ENCODE measurements at places on chromosomes 6 and 20.

DNA sequence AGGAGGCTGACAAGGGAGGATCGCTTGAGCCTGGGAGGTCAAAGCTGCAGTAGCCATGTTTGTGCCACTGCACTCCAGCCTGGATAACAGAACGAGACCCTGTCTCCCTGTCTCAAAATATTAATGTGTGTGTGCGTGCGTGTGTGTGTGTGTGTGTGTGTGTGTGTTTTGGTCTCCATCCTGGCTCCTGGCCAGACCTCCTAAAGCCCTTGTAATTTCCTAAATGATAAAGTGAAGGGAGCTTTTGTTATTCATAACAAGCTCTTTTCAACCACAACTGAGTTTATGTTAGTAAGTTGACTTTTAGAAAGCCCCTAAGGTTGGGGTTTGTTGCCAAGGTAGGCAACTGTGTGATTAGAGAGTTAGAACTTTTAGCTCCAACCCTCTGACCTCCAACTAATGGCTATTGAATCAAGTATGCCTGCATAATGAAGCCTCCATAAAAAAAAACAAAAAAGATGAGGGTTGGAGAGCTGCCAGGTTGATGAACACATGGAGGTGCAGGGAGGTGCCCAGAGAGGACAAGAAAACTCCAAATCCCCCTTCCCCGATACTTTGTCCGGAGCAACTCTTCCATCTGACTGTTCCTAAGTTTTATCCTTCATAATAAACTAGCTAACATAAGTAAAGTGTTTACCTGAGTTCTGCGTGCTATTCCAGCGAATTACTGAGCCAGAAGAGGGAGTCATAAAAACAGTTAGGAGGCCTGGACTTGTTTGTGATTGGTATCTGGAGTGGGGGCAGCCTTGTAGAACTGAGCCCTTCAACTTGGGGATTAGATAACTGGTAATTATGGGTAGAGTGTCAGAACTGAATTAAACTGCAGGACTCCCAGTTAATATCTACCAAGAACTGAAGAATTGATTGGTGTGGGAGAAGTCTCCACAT lies 5.3 kb upstream of the AIF1 start:
- DNase-seq, result no peak

GRCh38 chr6:35522660-35523658 lies 10.3 kb upstream of the TULP1 start:
- peak; percentile 71 for DNase-seq

- no peak for DNase-seq
These were observed 2.8 kb downstream of the UQCC2 start for GRCh38 chr6:33708516-33709204.

DNA sequence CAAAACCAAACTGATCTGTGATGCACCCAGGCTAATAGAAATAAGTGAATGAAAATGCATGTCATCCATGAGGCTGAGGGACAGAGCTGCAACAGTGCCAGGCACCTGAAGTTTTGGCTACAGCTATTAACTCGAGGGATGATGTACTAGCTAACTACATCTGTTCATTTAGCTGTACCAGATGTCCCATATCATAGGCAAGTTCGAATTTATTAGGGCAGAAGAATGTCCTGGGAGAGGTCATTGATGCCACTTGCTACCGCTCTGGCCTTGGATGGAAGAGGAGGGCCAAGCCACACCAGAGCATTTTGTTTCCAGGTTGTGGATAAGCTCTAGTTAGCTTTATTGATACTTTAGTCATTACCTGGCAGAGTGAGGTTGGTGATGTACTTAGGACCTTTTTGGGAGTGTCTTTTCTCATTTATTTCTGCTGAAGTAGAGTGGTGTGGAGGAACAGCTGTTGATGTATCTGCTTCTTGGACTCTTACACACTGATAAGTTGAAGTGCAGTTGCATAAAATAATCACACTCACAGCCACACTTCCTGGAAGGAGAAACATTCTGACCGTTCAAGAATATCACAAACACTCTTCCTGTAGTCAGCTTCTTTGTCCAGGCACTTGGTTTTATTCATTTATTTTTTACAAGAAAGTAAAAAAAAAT lies 8.2 kb downstream of the ZFAND3 start:
- DNase-seq, result no peak

- no peak for DNase-seq
These were observed 4.9 kb upstream of the ZFP57 start for GRCh38 chr6:29685718-29686326.

DNA sequence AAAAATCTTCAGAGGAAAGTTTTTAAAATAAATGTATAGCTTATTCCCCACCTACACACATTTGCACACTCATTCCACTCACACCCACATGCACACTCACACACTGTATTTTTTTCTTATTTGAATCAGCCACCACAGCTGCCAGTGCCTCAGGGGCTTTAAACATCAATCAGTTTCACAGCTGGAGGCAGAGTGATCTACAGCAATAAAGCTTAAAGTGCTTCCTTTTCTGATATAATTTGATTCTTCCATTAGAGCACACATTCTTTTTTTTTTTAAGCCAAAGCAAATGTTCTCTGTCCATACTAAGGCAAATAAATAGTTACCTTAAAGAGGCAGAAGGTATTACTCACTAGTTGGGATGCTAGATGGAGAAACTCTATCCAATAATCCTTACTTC lies 498.8 kb upstream of the POU3F2 start:
- no peak for DNase-seq

GRCh38 chr20:53639647-53640440 lies 46.2 kb upstream of the ZNF217 start:
- DNase-seq, result peak; percentile 23

DNA sequence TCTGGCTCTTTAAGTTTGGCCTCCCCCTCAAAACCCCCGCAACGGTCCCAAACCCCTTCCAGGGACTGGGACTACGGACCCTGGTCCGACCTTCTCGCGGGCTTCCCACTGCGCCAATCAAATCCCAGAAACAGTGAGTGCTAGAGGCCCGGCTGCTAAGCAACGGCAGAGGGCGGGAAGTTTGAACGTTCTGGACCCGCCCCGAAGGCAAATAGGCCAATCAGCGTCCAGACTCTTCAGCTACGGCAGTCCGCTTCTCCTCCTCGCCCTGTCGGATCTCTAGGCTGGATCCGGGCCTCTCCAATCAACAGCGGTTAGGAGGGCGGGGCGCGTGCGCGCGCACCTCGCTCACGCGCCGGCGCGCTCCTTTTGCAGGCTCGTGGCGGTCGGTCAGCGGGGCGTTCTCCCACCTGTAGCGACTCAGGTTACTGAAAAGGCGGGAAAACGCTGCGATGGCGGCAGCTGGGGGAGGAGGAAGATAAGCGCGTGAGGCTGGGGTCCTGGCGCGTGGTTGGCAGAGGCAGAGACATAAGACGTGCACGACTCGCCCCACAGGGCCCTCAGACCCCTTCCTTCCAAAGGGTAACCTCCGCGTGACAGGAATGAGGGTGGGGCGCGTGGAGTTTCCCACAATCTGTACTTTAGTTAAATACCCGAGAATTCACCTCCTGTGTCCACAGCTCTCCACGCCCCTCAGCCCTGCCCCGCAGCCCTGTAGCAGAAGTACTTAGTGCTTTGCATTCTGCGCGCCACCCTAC lies at the start of gene MSH5:
MSH5 (plus strand) TSS at position 367 of the 758 bp plus-strand sequence. CDS start 462 bp downstream, outside the sequence.
- DNase-seq, result peak; percentile 99

DNA sequence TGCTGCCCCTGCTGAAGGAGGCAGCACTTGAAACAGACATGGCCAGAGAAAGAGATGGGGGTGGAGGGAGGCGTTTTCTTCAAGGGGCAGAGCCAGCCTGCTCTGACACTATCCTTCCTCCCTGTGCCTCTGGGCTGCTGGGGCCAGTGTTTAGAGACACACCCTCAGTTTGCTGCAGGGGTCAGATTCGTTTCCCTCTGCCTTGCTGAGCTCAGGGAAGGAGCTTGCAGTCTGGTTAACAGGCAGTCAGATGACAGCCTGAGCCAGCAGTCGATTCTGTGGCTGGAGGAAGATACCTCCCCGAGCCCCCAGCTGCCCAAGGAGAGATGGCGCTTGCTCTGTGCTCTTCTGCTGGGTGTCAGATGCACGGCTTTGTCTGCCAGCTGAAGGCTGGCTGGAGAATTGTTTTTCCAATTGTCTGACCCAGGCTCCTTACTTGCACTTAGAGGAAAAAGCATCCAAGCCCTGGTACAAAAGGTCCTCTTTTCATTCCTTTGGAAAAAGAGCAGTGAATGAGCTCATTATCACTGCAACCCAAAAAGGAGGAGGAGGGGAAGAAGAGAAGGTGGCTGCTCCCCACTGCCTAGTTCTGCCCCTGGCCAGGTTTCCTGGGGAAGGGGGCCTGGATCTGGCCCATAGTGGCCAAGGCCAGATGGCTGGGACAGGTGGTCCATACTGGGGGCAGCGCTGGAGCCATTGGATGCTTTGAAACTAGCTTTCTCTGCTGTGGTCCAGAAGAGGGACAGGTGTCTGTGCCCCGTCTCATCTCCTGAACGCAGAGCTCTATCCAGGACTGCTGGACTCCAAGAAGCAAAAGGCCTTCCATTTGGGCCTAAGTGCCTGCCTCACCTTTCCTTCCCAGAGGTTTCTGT lies 88.2 kb downstream of the TCP11 start:
- no peak for DNase-seq

DNA sequence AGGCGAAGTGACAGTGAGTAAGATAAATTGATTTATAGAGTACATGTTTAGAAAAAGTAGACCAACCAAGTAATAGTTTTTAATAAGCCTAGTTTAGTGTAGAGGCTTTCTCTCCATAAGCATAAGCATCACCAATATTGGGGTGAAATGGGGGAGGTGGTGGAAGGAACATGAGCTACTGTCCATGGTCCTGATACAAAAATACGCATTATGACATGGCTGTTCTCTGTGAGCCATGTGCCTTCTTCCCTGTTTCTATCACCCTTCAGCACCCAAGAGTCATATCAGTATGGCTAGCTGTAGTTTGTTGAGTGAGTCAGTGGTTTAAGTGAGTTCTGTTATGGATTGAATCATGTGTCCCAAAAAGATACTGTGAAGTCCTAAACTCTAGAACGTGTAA lies 150.8 kb downstream of the EDN1 start:
- DNase-seq, result peak; percentile 18

DNA sequence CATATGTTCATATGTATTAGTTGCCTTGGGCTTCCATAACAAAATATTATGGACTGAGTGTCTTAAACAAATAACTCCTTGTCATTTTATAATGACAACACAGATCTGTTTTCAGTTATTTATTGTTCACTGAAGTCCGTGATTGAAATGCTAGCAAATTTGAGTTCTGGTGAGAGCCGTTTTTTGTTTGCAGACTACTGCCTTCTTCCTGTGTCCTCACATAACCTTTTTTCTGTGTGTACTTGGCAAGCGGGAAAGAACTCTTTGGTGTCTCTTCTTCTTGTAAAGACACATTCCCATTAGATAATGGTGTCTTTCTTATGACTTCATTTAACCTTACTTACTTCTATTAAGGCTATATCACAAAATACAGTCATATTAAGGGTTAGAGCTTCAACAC lies 482.9 kb upstream of the EYS start:
- no peak for DNase-seq

- DNase-seq, result no peak
These were observed 429.7 kb upstream of the RUNX2 start for GRCh38 chr6:44898296-44898930.

- DNase-seq, result peak; percentile 91
These were observed at the start of gene SYCP2 for GRCh38 chr20:59933296-59933848. SYCP2 (minus strand) TSS chr20:59933637; CDS start chr20:59922413, 11,224 bp downstream.

DNA sequence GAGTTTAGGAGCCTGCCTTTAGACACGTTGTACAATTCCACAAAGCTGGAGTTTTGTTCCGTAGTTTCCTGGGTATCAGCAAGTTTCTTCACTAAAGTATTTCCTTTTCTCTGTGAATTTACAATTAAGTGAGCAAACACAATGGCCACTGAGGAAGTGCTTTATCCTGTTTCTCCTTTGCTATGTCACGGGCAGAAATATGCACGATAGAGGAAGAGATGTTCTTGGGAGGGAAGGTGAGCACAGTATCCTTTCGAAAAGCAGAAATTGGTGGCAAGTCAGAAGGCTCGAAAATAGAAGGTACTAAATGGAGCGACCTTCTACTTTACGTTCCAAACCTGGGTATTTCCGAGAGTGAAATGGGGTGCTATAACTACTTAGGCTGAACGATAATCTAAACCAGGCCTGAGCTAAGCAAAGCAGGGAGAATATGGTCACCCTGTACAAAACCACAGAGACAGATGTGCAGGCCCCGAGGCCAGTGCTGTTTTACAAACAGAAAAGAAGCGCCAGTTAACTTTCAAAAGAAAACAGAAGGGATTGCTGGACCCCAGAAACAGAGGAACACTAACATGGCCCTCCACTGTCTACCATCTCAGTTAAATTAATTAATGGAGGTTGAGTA lies 259.6 kb downstream of the TBC1D7 start:
- DNase-seq, result no peak

GRCh38 chr20:62358171-62359042 lies 8.7 kb downstream of the LAMA5 start:
- no peak for DNase-seq

DNA sequence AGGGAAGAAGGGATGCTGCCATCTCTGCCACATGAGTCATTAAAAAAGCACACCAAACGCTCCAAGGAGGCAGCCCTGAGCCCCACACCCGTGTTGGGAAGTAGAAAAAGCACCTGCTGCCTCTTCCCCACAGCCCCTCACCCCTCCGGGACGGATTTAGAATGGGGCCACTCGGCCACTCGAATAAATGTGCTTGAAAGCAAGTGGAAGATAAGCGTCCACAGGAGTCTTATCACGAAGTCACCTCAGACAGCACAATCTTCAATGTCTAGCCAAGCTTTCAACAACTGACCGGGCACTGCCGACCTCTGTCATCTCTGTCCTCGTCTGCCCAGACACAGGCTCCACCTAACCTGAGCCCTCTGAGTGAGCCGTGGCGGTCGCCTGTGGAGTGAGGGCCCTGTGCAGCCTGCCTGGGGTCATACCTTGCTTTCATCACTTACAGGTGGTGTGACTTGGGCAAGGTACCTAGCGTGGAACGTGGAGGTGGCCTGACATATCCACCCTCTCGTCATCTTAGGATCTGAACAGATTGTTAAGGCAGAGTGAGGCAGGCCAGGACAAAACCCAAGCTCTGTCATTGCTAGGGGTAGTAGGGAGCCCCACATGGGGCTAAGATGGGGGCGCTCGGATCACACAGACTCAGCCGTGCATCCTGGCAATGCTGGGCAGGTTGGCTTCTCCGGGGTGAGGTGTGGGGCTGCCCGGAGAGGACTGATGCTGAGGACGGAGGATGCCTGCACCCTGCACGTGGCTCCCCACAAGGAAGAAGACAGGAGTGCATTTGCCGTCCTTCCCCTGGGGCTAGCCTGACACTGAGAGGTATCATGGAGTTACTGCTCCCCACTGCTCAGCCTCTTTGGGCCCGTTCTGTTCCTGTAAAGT lies 34.8 kb downstream of the PSMG4 start:
- no peak for DNase-seq

GRCh38 chr6:20402342-20403069 lies 827 bp downstream of the E2F3 start:
- peak; percentile 50 for DNase-seq

DNA sequence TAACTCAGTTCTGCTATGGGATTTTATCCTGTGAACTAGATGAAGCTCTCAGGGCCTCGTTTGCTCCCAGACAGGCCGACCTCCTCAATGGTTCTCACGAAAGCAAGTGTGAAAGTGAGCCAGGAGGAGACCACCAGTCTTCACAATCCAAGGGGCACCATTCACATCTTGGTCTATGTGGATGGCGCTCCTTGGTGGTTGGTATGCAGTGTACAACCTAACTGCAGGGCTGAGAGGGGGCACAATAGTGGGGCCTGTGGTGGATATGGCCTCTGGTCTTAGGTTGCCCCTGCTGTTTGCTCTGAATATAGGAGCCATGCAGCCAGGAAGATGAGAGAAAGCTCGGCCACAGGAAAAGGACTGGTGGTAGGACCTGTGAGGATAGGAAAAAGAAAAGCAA lies 24.7 kb downstream of the TRIM26 start:
- DNase-seq, result no peak

GRCh38 chr6:7051780-7052442 lies 55.9 kb upstream of the RREB1 start:
- peak; percentile 63 for DNase-seq

Measured in Caco-2 (cell line).